ENCODE measurements at places on chromosomes 11 and 22. TPM values are rescaled to one million over a fixed set of nuclear protein-coding genes. Genes with fewer than 3 reads are reported as not detected.

The KRTAP5-1 gene
- not detected for total RNA-seq

The ISX gene
- not detected for total RNA-seq

The OAF gene
- 5.5 TPM for total RNA-seq

The PVALB gene
- total RNA-seq: not detected

DNA sequence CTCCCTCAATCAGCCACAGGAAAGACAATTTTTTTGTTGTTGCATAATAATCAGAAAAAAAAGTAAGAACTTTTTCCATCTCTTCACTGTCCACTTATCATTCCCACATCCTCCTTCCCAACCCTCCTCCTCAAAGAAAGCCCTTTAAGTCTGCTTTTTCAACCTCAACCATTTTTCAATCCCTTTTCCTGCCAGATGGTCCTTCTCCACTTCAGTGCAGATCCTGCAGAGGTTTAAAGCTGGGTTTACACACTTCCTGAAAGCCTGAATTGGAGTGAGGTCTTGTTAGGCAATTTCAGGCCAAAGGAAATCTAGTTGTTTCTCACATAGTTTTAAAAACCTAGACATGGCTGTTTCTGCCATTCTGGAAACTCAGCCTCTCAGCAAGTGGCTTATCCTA is 78.3 kb downstream of the RPL27A start:
- H3K36me3 ChIP-seq: no peaks in the 10 kb centered on the region
- no peak for DNase-seq
- H3K27me3 ChIP-seq: peaks cover 2% of the 10 kb centered on the region
- no peak overlapping the region for H3K27ac ChIP-seq
- no peak overlapping the region for H3K4me3 ChIP-seq

DNA sequence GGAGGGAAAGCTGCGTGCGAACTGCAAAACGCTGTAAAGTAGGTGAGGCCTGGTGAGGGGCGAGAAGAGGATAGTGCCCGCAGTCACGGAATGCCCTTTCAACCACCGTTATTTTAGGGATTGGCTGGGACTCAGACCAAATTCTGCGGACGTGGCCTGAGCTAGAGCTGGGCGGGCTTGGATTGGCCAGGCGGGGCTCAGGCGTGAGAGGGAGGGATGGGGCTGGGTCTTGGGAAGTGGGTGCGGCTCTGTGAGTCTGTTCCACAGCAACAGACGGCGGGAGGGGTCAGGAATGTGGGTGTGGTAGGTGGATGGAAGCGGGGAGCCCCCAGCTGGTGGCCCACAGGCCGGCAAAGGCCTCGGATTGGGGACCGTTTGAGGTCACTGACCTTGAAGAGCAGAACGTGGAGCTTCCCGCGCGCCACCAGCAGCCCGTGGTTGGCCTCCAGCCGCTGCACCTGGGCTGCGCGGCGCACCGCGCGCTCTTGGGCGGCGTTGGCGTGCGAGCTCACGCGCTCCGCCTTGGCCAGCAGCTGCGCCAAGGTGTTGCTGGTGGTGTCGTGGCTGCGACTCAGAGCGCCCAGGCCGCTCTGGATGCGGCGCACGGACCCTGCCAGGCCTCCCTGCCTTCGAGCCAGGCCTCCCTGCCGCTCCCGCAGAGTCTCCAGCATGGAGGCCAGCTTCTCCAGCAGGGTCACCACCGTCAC is 444 bp downstream of the CAVIN3 start:
- peaks cover 19% of the 10 kb centered on the region for H3K4me1 ChIP-seq
- peak overlapping the region; percentile 85 for H3K27ac ChIP-seq
- peak overlapping the region; percentile 81 for H3K4me3 ChIP-seq
- H3K27me3 ChIP-seq: peaks cover 43% of the 10 kb centered on the region

DNA sequence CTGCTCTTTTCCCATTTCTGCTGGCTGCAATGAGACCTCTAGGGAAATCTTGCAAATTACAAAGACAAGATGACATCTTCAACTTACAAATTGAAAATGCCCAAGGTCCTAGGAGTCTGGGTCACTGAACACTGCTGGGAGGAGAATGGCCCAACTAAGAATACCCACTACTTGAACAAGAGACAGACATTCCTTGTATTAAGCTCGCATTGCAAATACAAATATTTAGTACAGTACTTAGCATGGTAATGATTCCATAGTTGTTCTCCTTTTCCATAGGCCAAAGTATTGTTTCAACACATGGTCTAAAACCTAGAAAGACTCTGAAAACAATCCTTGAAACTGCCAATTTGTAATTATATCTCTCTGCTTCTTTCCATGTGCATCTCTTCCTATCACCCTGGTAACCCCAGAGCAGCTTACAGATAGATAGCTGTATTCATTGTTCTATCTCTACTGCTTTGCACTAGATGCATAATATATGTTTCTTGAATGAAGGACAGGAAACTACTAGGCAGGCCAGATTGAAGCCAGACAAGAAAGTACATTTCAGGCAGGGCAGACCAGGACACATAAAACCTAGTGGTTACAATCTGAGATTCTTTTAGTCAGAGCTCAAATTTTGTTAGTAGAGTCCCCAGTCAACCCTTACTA is 1545.7 kb upstream of the TENM4 start:
- H3K4me3 ChIP-seq: no peak overlapping the region
- no peaks in the 10 kb centered on the region for H3K27me3 ChIP-seq
- DNase-seq: no peak
- no peaks in the 10 kb centered on the region for H3K36me3 ChIP-seq
- H3K4me1 ChIP-seq: no peaks in the 10 kb centered on the region

DNA sequence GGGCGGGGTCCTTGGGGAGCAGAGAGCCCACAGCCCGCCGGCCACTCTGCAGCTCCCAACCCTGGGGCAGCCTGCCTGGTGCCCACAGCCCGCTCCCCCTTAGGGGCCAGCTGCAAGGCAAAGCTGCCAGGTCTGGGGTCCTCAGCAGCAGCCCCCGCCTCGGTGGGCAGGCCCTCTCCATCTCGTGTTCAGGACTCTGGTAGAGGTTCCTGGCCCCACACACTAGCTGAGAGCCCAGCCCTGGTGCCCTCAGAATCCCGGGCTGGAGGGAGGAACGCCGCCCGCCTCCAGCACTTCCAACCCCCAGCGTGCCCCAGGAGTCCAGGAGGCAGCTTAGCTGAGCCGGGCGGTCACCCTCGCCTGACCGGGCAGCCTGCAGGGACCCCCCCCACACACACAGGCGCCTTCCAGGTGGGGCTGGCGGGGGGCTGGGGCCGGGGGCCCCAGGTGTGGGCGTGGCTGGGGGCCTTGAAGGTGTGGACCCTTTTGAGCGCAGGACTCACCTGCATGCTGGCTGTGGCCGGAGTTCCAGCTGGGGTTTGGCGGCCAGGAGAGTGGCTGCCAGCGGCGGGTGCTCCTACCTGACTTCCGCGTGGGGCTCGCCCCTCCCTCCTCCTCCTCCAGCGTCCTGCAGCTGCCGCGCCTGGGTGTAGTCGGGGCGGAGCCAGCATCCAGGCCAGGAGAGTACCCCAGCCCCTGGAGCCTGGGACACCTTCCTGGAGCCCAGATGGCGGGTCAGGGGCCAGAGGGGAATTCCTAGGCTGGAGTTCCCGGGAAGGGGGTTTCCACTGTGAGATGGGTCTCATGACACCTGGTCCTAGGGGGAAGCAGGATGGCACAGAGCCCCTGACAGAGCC is at the start of gene ANO9:
Gene ANO9 (minus strand): TSS at position 594 of the 857 bp plus-strand sequence. CDS start 85 bp downstream, at position 509.
- peak within 1 kb of the TSS; percentile 87 for H3K4me3 ChIP-seq
- peak within 1 kb of the TSS; percentile 56 for H3K27ac ChIP-seq
- peaks cover 4% of the 10 kb centered on the region for H3K27me3 ChIP-seq
- H3K4me1 ChIP-seq: peaks cover 16% of the 10 kb centered on the region
- peak; percentile 76 for DNase-seq

The SGSM1 gene
- total RNA-seq: 1.1 TPM

- H3K27me3 ChIP-seq: no peaks in the 10 kb centered on the region
- no peak for DNase-seq
- H3K4me3 ChIP-seq: no peak overlapping the region
- H3K36me3 ChIP-seq: peaks cover 2% of the 10 kb centered on the region
- peak overlapping the region; percentile 60 for H3K27ac ChIP-seq
- peaks cover 27% of the 10 kb centered on the region for H3K4me1 ChIP-seq
Observed at GRCh38 chr11:65045728-65046127, 4.7 kb downstream of the SAC3D1 start.

DNA sequence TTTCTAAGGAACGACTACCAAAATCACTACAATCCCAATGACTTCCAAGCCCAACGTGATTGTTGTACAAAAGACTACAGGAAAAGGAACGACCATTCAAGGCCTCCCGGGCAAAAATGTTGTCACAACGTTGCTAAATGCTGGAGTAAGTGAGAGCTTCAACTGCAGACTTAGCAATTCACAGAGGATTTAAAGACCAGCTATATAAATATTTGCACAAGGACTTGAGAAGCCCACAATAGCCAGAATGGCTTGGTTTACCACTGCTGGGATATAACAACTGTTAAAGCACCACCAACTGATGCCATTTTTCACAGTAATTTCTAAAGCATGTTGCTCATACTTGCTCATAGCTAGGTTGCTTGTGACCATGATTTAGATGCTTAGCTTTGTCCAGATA is 78.3 kb downstream of the EMSY start:
- no peak overlapping the region for H3K4me3 ChIP-seq
- no peaks in the 10 kb centered on the region for H3K4me1 ChIP-seq
- no peak for DNase-seq

The UBQLNL gene
- total RNA-seq: 0.60 TPM

GRCh38 chr11:75319035-75319877 is 32.2 kb downstream of the ARRB1 start:
- no peak for DNase-seq
- no peak overlapping the region for H3K27ac ChIP-seq
- H3K36me3 ChIP-seq: peaks cover 5% of the 10 kb centered on the region
- peaks cover 27% of the 10 kb centered on the region for H3K4me1 ChIP-seq

The GUCD1 gene
- total RNA-seq: 104 TPM

DNA sequence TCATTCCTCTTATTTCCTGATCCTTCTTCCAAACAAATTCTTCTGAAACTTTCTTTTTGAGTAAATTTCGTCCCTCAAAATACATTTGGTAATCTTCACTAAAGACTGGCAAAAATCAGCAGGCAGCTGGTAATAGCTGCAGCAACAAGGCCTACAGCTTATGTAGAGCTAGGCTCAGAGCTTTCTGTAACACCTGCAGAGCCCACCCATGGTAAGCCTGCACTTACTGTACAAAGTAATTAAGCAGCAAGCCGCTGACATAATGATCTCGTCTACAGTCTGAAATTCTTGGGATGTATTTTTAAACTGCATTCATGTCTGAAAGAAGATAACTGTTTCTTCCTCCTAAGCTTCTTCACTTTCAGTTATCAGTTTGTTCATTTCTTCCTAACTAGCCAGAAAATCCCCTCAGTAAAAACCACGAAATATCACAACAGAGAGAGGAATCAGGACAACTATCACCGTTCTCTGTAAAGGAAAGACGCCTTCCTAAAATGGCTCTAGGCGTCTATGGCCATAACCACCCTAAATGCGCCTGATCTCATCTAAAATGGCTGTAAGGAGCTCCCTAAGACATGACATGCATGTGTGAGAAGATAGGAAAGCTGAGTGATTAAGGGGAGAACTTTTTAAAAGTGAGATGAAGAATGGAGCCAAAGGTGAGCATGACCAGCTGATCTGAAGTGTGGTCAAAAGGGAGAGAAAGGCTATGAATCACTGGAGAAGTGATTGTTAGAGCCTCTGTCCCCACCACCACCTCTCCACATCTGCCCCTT is 56.2 kb downstream of the DENND5A start:
- H3K4me1 ChIP-seq: peaks cover 35% of the 10 kb centered on the region
- H3K27me3 ChIP-seq: no peaks in the 10 kb centered on the region
- H3K27ac ChIP-seq: no peak overlapping the region

GRCh38 chr11:18698341-18699268 is at the start of gene TMEM86A:
TMEM86A (plus strand) TSS chr11:18698779; CDS start chr11:18698887, 108 bp downstream.
- peaks cover 14% of the 10 kb centered on the region for H3K4me1 ChIP-seq
- no peaks in the 10 kb centered on the region for H3K36me3 ChIP-seq
- H3K27ac ChIP-seq: peak within 1 kb of the TSS; percentile 43
- peak; percentile 93 for DNase-seq
- H3K4me3 ChIP-seq: peak within 1 kb of the TSS; percentile 75

DNA sequence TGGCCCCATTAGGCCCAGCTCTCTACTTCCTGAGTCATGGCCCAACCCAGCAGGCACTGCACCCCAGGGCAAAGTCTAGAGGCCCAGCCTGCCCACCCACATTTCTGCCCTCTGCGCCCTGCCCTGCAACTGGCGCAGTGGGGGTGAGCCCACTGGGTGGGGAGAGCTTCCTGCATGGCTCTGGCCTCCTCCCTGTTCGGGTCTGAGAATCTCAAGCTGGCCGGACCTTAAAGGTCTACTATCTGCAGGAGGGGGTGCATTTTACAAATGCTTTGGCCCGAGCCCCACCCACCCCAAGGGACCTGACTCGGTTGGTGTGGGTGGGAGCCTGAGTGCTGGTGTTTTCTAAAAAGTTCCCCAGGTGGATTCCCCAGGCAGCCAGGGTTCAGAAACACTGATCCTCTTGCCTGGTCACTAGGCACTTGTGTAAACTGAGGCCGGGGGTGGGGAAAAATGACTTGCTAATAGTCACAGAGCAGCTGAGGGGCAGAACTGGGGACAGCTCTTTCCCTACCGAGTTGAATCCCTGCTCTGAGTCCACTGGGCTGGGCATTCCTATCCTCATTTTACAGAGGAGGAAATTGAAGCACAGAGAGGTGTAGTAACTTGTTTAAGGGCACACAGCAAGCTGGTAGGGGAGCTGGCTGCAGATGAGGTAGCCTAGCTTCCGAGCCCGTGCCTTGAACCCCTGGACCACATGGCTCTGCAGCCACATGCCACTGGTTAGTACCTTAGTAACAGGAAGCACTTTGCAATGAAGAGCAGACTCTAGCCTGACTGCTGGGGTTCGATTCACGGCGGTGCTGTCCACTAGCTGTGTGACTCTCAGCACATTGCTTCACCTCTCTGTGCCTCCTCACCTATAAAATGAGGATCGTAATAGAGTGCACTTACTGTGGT is 36.3 kb downstream of the CD82 start:
- no peaks in the 10 kb centered on the region for H3K27me3 ChIP-seq
- no peak overlapping the region for H3K4me3 ChIP-seq
- H3K27ac ChIP-seq: no peak overlapping the region
- DNase-seq: no peak
- H3K4me1 ChIP-seq: peaks cover 19% of the 10 kb centered on the region
- H3K36me3 ChIP-seq: peaks cover 8% of the 10 kb centered on the region

DNA sequence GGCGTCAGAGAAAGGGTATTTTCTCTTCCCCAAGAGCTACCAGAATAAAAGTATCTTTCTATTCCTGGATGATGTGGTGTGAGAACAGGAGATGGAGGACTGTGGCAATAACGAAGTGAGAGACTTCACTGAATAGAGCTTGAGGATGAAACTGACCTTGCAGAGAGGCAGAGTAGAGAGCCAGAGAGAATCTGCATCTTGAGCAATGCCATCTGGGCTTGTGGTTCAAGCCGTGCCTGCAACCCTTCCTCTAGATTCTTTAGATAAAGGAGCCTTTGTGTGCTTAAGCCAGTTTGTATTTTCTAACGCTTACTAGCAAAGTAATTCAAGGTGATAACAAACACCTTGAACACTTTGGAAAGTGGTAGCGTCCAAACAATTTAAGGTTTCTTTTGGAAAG is 2.2 kb downstream of the ME3 start:
- H3K4me3 ChIP-seq: no peak overlapping the region
- no peak overlapping the region for H3K27ac ChIP-seq
- H3K4me1 ChIP-seq: peaks cover 4% of the 10 kb centered on the region
- H3K27me3 ChIP-seq: peaks cover 58% of the 10 kb centered on the region
